ENCODE measurements at places on chromosomes 16 and 17. TPM values are rescaled to one million over a fixed set of nuclear protein-coding genes. Genes with fewer than 3 reads are reported as not detected.

Gene GPR142
- not detected for total RNA-seq

Gene GRAP
- 0.07 TPM for total RNA-seq

Gene TOP2A
- total RNA-seq = 252 TPM

Gene C1QTNF8
- total RNA-seq = not detected

Gene PARD6A
- 2.0 TPM for total RNA-seq

Gene TUBB3
- total RNA-seq = 172 TPM

Gene PRR35
- not detected for total RNA-seq

Gene SPATA32
- not detected for total RNA-seq

Gene DOK4
- total RNA-seq = 6.2 TPM

Gene IRF8
- total RNA-seq = 0.54 TPM

Gene CRISPLD2
- 22.7 TPM for total RNA-seq

Gene TMEM220
- total RNA-seq = 0.32 TPM

Gene TRPV3
- 1.4 TPM for total RNA-seq

DNA sequence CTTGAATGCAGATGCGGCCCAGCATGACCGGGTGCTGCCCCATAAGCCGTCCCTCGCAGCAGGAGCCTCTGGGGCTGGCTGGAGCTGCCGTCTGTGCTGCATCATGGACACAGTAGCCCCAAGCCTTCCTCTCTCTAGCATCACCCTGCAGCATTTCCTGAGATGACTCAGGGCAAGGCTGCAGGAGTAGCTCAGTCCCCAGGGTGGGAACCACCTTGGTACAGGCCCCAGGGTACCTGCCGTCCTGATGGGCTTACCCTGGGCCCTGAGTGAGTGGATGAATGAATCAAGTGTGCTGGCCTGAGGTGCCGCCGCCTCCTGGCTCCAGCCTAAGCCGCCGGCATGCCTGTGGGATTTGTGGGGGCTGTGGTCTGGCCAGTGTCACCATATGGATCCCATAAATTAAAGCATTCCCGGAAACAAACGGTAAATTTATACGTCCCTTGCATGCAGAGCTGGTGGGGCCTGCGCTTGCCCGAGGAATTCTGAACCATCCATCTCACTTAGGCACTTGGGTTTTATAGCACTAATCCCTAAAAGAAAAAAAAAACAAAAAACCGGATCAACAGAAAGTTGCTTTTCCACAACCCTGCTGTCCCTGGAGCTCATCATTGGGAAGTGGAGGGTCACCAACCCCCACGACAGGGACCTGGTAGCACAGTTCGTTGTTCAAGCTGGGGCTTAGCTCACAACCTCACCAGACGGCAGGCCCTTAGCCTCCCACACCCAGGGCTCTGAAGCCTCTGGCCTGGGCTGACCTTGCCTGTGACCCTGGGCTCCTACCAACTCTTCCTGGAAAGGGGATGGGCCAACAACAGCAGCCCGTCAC, 242.6 kb upstream of the CIBAR2 start:
- DNase-seq = peak; percentile 93

GRCh38 chr17:42509841-42510240, 26.2 kb upstream of the NAGLU start:
- no peak for DNase-seq

DNA sequence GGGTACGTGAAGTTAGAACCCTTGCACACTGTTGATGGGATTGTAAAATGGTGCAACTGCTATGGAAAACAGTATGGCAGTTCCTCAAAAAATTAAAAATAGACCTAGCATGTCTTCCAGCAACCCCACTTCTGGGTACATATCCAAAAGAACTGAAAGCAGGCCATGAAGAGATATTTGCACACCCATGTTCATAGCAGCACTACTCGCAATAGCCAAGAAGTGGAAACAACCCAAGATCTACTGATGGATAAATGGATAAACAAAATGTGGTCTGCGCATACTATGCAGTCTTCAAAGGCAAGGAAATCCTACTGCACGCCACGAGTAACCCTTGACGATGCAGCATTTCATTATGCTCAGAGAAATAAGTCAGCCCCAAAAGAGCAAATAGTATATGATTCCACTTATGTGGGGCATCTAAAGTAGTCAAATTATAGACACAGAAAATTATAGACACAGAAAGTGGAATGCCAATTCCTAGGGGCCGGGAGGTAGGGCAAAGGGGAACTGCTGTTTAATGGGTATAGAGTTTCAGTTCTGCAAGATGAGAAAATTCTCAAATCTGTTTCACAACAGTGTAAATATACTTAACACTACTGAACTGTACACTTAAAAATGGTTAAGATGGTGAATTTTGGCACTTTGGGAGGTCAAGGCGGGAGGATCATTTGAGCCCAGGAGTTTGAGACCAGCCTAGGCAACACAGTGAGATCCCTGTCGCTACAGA, 17.2 kb downstream of the CORO7 start:
- no peak for DNase-seq

DNA sequence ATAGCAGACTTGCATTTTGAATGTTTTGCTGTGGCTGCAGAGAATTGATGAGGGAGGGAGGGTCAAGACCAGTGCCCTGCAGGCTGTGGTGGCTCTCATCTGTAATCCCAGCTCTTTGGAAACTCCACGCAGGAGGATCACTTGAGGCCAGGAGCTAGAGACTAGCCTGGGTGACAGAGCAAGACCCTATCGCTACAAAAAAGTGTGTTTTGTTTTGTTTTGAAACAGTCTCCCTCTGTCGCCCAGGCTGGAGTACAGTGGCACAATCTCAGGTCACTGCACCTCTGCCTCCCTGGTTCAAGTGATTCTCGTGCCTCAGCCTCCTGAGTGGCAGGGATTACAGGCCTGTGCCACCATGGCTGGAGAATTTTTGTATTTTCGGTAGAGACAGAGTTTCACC, 1.9 kb upstream of the UBE2G1 start:
- DNase-seq = no peak

DNA sequence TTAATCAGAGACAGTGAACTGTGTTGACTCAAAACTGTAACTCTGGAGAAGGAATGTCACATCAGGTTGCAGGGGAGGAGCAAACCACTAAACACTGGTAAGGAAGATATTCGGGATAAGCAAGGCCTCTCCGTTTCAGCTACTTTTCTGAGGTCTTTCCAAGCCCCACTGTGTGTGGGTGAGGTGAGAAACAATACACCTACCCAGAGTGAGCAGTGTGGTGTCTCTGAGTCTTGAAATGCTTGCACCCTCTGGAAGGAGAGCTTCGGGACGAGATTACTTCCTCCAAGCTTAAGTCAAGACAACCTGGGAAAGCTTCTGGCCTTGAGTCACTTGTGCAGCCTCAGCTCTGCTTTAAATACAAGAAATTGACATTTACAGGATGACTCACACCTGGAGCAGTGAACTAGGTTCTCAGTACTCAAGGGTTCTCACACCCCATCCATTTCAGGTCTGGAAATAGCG, 2.5 kb upstream of the MAP3K14 start:
- peak; percentile 96 for DNase-seq

DNA sequence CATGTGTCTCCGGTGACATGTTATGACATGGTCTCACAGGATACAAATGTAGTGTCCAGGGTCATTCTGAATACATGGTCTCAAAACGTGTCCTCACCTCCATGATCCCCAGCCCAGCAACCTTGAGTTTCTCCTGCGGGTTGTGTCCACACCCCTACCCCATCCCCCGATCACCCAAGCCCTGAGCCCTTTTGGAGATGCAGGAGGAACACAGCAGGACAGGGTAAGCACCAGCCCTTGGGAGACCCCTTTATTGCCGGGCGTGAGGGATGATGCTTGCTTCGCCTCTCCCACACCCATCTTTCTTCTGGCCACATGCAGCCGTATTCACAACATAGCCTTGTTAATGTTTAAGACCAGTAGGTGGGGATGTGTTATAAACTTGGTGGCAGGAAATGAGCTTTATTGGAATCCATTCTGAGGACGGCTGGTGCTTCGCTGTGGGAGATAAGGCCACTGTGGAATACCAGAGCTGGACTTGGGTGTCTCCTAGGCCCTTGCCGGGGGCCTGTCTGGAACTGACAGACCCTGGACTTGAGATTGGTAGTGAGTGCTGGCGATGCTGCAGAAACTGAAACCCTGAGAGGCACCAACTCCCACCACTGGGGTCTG, 5.5 kb downstream of the TMEM132E start:
- peak; percentile 46 for DNase-seq

DNA sequence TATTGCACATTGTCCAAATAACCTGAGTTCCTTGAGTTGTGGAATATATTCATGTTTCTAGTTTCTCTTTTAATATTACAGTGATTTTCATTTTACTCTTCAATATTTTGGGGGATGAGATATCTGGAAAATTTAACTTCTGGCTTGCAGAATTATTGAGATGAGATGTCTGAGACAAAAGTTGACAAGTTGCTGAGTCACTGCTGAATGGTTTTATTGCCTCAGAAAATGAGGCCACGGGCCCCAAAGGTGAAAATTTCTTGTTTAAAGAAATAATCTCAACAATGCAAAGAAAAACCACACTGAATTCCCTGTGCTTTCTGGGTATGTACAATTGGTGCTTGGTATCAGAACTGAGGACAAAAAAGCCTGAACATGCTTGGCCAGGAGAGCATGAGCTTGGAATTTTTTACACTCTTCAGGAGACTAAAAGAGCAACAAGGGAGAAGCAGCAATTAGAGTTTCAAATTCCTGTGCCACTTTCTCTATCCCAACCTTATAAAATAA, 129.2 kb upstream of the TOM1L1 start:
- no peak for DNase-seq

- DNase-seq = no peak
Measured at GRCh38 chr17:27921599-27921998, 28.4 kb upstream of the LYRM9 start.

DNA sequence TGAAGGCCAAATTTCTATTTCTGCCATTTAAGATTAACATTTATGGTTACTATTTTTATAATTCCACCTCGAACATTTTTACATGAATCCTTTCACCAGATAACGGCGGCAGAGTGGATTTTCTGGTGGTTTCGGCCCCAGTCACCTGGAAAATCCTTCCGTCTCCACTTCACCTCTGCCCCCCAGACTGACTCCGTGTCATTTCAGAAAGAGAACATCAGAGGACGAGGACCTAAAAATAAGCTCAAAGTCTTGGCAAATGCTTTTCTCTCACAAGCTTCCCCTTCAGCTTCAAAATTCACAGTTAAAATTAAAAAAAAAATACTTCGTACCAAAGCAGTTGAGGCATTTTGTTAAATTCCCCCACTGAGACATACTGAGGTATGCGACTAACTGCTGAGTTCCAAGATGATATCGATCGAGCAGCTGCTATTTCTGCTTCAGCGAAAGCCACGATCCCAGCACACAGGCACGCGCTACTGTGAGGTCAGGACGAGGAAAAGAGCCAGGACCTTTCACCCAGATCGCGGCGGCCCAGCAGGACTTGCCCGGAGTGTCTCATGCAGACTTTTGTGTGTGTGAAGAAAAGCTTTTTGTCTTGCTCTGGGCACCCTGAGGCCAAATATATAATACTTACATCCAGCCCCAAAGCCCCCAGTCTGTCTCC, 36.8 kb downstream of the ASPA start:
- DNase-seq = no peak

DNA sequence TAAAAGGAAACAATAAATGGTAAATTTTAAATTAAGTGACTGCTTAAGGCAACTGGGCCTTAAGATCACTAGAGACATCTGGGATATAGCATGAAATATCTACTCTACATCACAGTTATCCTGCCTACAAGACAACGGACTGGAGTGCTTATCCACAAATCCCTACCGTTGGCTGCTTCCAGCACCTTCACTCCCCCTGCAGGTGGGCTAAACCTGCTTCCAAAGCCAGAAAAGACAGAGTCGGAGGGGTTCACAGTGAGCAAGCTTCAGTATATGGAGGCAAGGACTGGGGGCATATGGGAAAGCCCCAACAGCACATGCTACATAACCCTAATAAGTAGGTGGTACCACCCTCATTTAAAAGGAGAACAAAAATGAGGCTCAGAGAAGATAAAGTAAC, 45.3 kb downstream of the GRIN2A start:
- no peak for DNase-seq

DNA sequence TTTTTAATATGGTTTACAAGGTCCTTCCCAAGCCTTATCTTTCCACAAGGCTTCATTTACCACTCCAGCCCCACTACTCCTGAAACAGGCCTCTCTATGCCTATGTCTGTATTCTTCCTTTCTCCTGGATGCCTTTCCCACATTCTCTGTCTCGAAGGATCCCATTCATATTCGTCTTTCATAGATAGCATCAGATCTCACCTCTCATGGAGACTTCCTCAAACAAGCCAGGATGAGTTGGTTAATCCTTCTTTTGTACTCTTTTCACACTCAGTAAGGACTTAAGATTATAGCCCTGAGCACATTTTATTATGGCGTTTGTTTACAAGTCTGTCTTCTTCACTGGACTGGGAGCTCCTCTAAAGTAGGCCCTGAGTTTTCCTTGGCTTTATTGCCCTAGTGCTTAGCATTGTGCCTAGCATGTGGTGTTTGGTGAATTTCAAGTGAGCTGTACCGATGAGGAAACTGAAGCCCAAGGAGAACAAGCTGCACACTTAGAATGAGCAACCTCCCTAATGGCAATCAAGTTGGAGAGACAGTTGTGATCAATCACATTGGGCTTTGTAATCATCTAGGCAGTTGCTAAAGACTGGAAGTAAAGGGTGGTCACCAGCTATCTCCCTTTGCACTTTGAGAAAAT, 10.0 kb upstream of the TBX4 start:
- no peak for DNase-seq

DNA sequence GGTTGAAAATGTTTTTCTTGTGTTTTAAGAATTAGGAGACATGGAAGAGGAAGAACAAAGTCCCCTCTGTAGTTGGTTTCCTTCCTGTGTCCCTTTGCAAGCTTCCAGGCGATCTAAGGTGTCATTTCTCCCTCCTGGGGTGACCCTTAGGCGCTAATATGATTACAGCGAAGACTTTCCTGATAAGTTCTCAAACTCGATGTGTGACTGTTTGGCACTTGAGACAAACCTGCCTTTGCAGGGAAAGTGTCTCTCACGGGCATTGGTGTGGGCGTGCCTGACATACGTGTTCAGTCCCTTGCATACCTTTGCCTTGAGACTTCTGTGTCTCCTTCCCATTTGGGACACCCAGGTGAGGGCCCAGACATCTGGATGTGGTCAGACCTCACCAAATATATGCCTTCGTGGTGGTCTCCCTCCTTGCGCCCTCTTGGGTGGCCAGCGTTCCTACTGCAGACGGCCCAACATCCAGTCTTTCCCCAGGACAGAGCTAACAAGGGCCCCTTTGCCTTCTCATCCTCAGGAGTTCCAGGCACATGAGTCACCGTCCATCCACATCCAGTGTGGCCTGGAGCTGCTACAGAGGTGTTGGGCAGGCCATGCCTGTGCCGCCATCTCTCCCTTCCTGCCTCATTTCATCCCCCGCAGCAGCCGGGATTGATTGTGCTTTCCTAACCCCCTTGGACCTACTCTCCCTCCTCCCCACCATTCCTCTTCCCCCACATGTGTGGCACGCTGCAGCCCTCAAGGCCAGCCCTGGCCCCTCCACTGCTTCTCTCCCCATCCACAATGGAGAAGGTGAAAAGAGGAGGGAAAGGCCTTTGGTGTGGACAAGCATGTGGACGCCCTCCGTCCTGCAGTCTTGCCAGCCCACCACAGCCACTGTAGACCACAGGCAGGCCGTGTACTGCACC, 3.1 kb upstream of the JPT2 start:
- DNase-seq = peak; percentile 87

DNA sequence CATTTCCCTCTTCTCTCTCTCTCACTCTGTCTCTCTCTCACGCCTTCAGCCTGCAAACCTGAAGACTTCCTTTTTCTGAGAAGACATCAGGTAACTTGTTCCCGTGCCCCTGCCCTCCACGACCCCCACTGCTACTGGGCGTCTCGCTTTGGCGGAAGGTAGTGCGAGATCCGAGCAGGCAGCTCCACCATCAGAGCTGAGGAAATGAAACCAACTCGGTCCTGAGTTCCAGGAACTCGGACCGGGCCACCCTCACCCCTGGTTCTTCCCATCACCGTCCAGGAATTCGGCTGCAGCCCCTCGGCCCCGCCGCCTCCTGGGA, 585 bp downstream of the MLKL start:
- peak; percentile 44 for DNase-seq
